Endodermal cell (in vitro differentiated cells): ENCODE measurements at places on chromosomes 1 and 21.

- peak; percentile 86 for DNase-seq
Measured at GRCh38 chr21:40846587-40847411, at the start of gene DSCAM. TSS of gene DSCAM (minus strand) at chr21:40847158. CDS start at chr21:40846661, 497 bp downstream.

DNA sequence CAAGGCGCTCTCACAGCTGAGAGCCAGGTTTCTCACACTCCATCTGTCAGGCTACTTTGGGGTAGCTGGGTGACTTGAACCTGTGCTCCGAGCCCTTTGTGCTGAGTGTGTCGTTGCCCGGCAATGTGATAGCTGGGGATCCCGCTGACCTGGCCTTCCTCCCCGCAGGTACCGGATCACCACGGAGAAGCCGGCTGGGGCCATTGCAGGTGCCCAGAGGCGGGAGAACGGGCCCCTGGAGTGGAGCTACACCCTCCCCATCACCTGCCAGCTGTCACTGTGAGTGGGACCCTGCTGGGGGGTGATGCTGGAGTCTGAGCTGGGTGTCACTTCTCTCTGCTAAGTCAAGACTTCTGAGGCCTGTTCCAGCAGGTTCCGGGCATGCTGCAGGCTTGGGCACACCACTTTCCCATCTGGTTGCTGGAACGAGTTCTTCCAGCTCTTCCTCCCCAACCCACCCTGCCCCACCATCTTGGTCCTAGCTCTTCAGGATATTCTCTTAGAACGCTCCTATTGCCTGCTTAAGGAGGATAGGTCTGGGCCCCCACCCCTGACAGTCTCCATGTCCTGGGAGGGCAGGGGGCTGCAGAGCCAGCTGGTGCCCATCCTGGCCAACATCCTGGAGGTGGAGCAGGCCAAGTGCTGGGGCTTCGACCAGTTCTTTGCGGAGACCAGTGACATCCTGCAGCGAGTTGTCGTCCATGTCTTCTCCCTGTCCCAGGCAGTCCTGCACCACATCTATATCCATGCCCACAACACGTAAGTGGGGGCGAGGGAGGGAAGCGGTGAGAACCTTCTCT lies 7.5 kb downstream of the IKBKE start:
- no peak for DNase-seq

- DNase-seq = no peak
Measured at GRCh38 chr1:219188331-219188803, 14.7 kb downstream of the LYPLAL1 start.

- DNase-seq = no peak
Measured at GRCh38 chr1:116808848-116809508, 54.7 kb downstream of the CD2 start.

DNA sequence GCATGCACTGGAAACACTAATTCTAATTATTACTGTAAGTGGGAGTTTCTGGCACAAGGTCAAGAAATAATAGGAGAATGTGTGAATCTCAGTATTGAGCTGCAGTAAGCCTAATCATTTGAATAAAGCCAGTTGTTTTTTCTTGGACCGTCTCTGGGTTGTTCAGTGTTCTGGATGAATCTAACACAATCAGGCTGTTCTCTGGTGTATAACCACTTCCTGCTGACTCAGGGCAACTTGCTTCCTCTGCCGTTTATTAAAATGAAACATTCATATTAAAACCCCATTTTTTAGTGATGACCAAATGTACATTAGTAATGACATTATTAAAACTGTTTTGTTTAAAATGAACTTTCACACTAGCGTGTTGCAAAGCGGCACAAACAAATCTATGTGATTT lies 273.1 kb upstream of the SNX7 start:
- DNase-seq = no peak

- DNase-seq = no peak
Measured at GRCh38 chr21:31744182-31744800, 12.4 kb upstream of the SCAF4 start.

- no peak for DNase-seq
Measured at GRCh38 chr1:243213045-243213787, 41.9 kb downstream of the CEP170 start.

DNA sequence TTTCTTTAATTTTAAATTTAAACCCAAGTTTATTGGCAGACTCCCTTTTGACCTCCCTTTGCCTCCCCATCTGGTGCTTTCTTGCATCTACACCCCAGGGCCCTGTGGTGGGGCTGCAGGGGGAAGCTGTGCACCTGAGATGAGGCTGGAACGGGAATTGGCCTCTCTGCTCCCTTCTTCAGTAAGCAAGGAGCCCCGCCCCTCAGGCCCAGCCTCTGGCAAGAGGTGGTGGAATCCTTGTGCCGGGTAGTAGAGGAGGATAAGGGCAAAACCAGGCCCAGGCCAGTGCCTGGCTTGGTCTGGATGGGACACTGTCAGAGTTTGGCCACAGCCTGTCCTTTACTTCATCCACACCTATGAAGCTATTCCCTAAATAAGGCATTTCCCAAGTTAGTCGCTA lies 25.1 kb downstream of the ATP8B2 start:
- DNase-seq = peak; percentile 60

- DNase-seq = peak; percentile 64
Measured at GRCh38 chr21:38936240-38936639, 130.5 kb downstream of the ETS2 start.

- peak; percentile 94 for DNase-seq
Measured at GRCh38 chr1:31745096-31745945, 18.8 kb downstream of the ADGRB2 start.

- no peak for DNase-seq
Measured at GRCh38 chr1:117026361-117026760, 24.8 kb downstream of the CD101 start.

- DNase-seq = no peak
Measured at GRCh38 chr1:29355375-29355774, 119.1 kb downstream of the PTPRU start.

DNA sequence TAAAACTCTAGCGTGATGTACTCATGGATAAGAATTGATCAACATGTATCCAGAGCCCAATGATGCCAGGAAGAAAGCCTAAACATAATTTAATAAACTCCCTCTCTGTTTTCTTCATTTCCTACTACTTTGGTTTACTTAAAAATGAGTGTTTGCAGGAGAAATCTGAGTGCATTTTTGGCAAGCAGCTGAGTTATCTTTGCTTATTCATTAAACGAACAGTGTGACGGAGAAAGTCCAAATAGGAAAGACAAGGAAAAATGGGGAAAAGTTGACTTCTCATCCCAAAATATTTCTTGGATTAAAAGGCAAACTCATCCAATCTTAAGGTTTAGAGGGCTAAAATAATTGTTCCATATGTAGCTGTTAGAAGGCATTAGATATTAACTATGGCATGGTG lies 496.7 kb downstream of the SMYD3 start:
- no peak for DNase-seq

DNA sequence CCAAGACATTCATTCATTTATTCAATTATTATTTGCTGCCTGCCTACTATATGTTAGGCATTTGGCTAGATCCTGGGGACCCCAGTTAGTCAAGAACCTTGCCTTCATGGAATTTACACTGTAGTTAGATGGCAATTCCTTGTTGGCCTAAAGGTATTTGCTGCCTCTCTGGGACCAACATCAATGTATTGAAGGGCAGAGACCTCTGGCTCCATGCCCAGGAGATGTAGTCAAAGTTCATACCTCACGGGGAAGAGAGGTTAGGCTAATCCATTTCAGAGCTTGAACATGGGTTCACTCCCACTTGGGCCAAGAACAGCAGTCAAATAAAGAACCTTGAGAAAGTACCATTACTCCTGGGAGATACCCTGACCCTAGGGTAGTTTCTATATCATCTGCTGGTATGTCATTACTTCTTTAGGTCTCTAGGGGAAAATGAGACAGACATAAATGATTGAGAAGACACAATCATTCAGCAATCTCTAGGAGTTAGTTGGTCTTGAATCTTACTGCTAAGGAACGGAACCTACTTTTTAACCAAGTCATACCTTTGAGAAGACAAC lies 32.0 kb downstream of the SORT1 start:
- DNase-seq = no peak

DNA sequence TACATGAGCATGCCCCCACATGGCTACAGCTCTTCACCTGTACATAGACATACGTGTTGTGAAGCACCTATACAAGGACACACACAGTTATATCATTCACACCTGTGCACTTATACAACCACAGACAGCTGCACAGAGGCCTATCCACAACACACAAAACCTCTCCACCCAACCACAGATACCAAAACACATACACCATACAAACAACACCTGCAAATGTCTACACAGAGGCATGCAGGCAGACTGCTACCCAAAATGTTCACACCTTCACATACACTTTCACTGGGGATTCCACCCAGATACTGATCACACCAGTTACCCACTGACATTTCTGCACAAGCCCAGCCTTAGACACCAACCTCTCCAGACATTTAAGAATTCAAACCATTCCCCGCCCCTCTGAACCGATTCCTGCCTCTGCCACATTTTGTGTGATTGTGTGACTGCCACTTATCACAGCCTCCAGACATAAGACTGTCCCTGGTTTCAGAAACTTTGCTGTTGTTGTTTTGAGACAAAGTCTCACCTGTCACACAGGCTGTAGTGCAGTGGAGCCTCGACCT lies 2.0 kb downstream of the C1orf232 start:
- no peak for DNase-seq

DNA sequence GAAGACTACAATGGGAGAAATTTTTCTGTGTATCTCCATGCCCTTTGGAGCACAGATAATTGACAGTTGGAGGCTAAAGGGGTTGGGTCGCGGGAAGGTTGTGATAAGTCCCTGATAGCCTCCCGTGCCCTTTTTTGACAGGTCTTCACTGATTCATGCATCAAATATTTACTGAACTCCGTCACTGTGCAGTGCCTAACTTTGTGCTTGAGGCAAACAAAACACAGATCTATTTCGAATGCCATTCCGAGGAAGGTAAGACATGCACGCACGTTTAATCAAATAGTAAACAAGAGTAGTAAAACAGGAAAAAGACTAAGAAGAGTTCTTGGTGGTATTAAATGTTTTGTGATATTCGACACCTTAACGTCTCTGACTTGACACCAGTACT lies 494 bp upstream of the PIP5K1A start:
- peak; percentile 49 for DNase-seq
